ENCODE measurements at places on chromosomes 6 and 20. TPM values are rescaled to one million over a fixed set of nuclear protein-coding genes. Genes with fewer than 3 reads are reported as not detected.
A peak's percentile ranks its signal among the peaks of the same experiment; 100 is the strongest.

DNA sequence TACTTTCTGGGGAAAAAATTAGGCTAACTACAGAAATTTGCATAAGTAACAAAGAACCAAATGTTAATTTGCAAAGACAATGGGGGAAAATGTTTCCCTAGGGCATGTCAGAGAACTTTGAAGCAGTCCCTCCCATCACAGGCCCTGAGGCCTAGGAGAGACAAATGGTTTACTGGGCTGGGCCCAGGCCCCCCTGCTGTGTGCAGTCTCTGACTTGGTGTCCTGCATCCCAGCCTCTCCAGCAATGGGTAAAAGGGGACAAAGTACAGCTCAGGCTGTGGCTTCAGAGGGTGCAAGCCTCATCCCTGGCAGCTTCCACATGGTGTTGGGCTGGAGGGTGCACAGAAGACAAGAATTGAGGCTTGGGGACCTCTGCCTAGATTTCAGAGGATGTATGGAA, 788.4 kb downstream of the FRK start:
- no peak overlapping the region for H3K27ac ChIP-seq
- H3K4me3 ChIP-seq, result no peak overlapping the region
- DNase-seq, result no peak
- no peaks in the 10 kb centered on the region for H3K4me1 ChIP-seq
- no peaks in the 10 kb centered on the region for H3K36me3 ChIP-seq
- no peaks in the 10 kb centered on the region for H3K27me3 ChIP-seq

DNA sequence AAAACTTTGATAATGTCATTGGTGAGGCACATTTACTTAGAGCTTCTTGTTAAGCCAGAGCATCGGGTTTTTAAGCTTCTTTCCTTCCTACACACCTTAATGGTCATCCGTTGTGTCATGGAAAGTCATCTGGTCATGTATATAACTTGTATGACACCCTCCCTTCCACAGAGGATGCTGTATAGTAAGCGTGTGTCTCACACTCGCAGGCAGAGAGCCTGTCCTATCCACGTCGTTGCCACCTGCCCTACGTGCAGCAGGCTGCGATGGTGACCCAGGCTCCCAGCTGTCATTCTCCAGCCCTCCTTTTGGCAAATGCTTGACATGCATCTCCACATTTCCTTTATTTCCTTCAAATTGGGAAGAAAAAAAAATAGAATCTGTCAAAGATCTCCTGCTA, 85.6 kb downstream of the MYB start:
- H3K27ac ChIP-seq, result no peak overlapping the region
- no peaks in the 10 kb centered on the region for H3K36me3 ChIP-seq
- DNase-seq, result no peak
- H3K4me3 ChIP-seq, result no peak overlapping the region

DNA sequence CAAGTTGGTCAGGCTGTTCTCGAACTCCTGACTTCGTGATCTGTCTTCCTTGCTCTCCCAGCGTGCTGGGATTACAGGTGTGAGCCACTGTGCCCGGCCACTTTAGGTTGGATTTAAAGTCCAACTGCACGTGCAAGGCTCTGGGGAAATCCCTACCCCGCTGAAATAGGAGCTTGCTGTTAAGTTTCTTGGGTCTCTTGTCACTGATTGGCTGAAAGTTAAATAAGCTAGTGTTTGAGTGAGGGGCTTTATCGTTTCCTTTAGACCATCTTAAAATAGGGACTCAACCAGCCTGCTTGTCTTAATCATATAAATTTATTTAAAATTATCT, 11.1 kb upstream of the SERINC1 start:
- H3K27ac ChIP-seq, result no peak overlapping the region
- no peaks in the 10 kb centered on the region for H3K36me3 ChIP-seq
- no peaks in the 10 kb centered on the region for H3K4me1 ChIP-seq

DNA sequence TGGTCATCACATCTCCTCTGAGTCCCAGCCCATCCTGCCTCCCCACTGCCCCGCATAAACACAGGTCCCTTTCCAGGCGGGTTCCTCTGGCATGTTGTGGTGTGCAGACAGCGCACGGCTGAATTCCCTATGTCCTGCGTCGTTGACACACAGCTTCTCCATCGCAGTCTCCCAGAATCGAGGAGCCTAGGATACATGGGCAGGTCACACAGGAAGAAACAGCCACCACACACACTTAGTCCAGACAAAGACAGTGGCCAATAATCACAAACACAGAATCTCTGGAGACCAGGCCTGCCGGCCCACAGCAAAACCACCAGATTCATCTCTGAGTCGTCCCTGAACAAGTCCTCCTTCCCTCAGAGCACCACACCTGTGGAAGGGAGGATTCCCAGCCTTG, 34.8 kb downstream of the SCML4 start:
- DNase-seq, result no peak
- peaks cover 43% of the 10 kb centered on the region for H3K4me1 ChIP-seq
- H3K36me3 ChIP-seq, result no peaks in the 10 kb centered on the region
- H3K27me3 ChIP-seq, result peaks cover 16% of the 10 kb centered on the region

DNA sequence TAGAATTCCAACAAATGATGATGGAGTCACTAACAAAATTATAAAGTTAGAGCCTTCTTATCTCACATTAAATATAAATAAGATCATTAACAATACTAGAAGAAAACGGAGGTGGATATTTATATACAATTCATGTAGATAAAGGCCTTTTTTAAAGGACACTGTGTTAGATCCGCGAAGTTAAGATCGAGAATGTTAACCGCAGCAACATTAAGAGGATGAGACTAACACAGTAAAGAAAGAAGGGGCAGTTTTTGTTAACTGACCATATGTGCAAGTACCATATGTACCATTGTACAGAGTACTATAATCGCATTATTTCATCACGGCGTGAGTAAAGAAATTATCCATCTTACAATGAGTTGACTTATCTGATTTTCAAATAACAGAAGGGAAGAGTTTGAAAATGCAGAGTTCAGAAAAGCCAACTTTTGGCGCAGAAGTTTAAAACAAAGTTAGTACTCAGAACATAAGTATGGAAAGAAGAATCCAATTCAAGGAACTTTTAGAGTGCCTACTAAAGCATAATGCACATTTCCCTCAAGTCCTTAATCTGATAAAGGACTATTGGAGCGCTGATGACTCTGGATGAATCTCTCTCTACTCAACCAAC, 1.4 kb downstream of the FBXL4 start:
- H3K27ac ChIP-seq, result peak overlapping the region; percentile 93
- no peak for DNase-seq
- H3K4me1 ChIP-seq, result peaks cover 31% of the 10 kb centered on the region
- H3K36me3 ChIP-seq, result peaks cover 33% of the 10 kb centered on the region
- peak overlapping the region; percentile 89 for H3K4me3 ChIP-seq
- peaks cover 11% of the 10 kb centered on the region for H3K27me3 ChIP-seq

GRCh38 chr20:5870568-5870981, 79.8 kb downstream of the TRMT6 start:
- H3K27ac ChIP-seq, result no peak overlapping the region
- H3K36me3 ChIP-seq, result no peaks in the 10 kb centered on the region

DNA sequence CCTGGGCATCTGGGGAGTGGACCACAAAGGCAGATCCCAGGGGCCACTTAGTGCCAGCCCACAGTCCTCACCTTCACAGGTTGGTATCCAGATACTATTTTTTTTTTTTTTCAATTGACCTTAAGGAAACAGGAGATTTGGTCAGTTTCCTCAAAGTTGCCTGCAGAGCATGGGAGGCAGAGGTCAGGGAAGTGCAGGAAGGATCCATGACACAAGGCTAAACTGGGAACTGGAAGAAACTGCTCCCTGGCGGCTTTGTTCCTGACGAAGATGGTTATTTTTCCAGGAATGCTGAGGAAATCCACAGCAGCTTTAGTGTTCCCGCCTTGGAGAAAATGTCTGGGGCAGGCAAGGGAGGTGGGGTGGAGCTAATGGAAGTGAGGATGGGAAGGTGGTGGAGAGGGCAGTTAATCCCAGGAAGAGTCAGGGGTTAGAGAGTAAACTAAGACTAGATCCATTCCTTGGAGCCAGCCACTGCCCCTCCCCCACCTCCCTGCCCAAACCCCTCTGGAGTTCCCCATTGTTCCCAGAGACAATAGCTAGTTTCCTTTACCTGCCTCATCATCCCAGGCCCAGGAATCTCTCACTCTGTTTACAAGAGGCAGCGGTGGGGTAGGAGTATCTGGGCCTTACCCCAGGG, 14.3 kb upstream of the MYMX start:
- peaks cover 8% of the 10 kb centered on the region for H3K27me3 ChIP-seq
- H3K4me3 ChIP-seq, result no peak overlapping the region
- H3K4me1 ChIP-seq, result peaks cover 12% of the 10 kb centered on the region
- no peak overlapping the region for H3K27ac ChIP-seq
- H3K36me3 ChIP-seq, result no peaks in the 10 kb centered on the region

The RIPOR2 gene
- total RNA-seq, result 9.4 TPM

DNA sequence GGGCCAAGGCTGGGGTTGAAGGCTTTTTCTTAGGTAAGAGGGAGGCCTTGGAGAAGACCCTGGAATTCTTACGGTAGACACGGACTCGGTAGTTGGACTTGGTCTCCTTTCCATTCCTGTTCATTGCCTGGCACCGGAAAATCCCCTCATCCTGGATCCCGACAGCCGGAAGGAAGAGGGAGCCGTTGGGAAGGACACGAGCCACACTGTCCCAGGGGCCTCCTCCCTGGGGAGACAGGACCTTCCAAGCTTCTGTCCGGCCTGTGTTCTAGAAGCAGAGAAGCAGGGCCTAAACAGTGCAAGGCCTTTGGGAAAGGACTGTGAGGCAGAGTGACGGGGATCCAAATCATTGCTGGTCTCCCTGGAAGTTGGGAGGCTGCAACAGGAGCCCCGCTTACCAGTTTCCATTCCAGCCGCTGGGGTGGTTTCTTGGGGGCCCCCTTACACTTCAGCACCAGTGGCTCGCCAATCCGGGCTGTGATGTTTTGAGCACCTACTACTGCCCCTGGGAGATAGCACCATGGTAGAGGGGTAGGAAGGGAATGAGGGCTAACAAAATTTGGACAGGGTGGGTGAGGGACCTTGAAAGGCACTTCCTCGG, 470 bp downstream of the AGER start:
- H3K4me3 ChIP-seq, result no peak overlapping the region
- H3K27me3 ChIP-seq, result no peaks in the 10 kb centered on the region
- peaks cover 41% of the 10 kb centered on the region for H3K4me1 ChIP-seq
- no peak for DNase-seq
- H3K36me3 ChIP-seq, result peaks cover 70% of the 10 kb centered on the region
- no peak overlapping the region for H3K27ac ChIP-seq

DNA sequence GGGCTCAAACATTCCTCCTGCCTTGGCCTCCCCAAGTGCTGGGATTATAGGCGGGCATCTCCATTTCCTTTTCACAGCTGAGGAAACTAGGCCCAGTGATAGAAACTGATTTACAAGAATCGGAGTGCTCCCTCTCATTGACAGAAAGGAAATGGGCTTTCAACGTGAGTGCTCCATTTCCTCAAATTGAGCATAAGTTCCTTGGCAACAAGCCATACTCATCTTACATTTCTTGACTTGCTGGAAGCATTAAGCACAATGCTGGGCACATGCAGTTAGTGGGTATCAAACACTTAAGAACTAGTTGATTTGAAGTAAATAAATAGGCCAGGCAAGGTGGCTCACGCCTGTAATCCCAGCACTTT, 54.7 kb downstream of the FGD2 start:
- no peaks in the 10 kb centered on the region for H3K27me3 ChIP-seq
- H3K4me3 ChIP-seq, result no peak overlapping the region
- H3K36me3 ChIP-seq, result no peaks in the 10 kb centered on the region
- no peak overlapping the region for H3K27ac ChIP-seq

DNA sequence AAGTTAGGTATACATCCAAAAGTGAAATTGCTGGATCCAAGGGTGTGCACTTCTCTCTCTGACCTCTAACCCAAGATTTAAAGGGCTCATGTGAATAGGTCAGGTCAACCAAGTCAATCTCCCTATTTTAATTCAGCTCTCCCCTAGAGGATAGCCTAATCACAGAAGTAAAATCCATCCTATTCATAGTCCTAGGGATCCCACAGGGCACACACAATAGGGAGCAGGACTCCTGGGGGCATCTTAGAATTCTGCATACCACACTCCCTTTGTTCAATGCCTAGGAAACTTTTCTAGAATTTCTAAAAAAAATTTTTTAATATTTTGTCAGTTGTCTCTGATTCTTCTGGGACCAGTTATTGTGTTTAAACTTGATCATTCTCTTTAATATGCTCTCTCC, 35.1 kb downstream of the CST9L start:
- no peak for DNase-seq
- no peaks in the 10 kb centered on the region for H3K36me3 ChIP-seq
- no peak overlapping the region for H3K27ac ChIP-seq
- H3K27me3 ChIP-seq, result no peaks in the 10 kb centered on the region
- peaks cover 4% of the 10 kb centered on the region for H3K4me1 ChIP-seq
- no peak overlapping the region for H3K4me3 ChIP-seq

DNA sequence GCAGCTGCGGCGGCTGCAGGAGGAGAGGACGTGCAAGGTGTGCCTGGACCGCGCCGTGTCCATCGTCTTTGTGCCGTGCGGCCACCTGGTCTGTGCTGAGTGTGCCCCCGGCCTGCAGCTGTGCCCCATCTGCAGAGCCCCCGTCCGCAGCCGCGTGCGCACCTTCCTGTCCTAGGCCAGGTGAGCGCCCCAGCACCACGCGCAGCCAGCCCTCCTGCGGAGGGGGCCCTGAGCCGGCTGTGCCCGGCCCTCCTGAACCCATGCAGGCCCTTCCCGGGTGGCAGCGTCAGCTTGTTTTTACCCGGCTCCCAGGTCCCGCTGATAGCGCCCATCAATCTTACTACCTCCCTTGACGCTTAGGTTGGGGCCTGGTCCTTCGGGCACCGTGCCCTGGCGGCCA, 3.7 kb downstream of the BIRC7 start:
- DNase-seq, result no peak
- H3K36me3 ChIP-seq, result no peaks in the 10 kb centered on the region
- H3K27ac ChIP-seq, result no peak overlapping the region
- no peaks in the 10 kb centered on the region for H3K27me3 ChIP-seq
- H3K4me3 ChIP-seq, result no peak overlapping the region

DNA sequence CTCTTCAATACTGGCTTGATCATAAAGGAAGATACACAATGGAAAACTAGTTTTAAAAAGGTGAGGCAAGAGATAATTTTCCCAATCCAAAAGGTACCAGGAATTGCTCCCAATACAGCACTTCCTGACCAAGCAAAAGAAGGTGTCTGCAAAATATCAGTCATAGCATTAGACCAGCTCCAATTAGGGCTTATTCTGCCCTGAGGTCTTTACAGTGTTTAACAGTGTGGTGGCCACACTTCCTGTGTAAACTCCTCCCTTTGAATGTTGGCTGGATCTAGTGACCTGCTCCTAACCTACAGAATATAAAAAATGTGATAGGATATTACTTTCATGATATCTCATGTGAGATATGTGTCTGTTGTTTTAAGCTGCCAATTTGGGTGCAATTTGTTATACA, 57.1 kb upstream of the BTN3A2 start:
- H3K36me3 ChIP-seq, result no peaks in the 10 kb centered on the region
- H3K4me1 ChIP-seq, result peaks cover 70% of the 10 kb centered on the region
- H3K27me3 ChIP-seq, result no peaks in the 10 kb centered on the region
- DNase-seq, result no peak
- H3K27ac ChIP-seq, result no peak overlapping the region

The LCA5 gene
- total RNA-seq, result 0.18 TPM

DNA sequence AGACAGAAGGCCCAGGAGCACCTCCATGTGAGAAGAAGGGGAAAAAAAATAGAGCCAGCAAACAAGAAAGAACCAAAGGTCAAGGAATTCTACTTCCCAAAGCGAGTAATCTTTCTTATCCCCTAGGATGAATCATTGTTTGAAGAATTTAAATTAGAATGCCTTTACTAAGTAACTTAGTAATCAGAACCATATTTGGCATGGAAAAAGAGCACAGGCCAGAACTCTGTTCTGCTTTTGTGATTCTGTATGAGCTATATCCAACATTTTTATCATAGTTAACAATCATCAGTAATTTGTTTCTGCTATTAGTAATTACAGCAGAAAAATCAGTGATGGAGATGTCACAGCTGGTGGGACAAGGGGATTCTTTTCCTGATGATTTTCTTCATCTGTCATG, 228.8 kb upstream of the FAM83B start:
- H3K27me3 ChIP-seq, result no peaks in the 10 kb centered on the region
- no peaks in the 10 kb centered on the region for H3K4me1 ChIP-seq
- no peak for DNase-seq
- H3K36me3 ChIP-seq, result no peaks in the 10 kb centered on the region
- H3K27ac ChIP-seq, result no peak overlapping the region

The FLRT3 gene
- total RNA-seq, result not detected

The RAB23 gene
- total RNA-seq, result 5.1 TPM

Measured in activated T-helper 2 cell treated with anti-CD3 and anti-CD28 coated beads, Interferon-gamma antibody, Interleukin-2, Interleukin-4, amounts not matched to agents 10 μg/mL and 5 μg/mL and 100 μg/mL, durations not matched to agents 14 hours and 24 hours and 36 hours (primary cell).